Prostate gland (tissue), 2 donors: ENCODE measurements at places on chromosomes 11 and 22. TPM values are rescaled to one million over a fixed set of nuclear protein-coding genes. Genes with fewer than 3 reads are reported as not detected.
A peak's percentile ranks its signal among the peaks of the same experiment; 100 is the strongest.

Gene SGSM1
- 4.1 TPM for total RNA-seq

- peaks cover 9% of the 10 kb centered on the region for H3K4me1 ChIP-seq
- no peak overlapping the region for H3K4me3 ChIP-seq
- H3K27ac ChIP-seq: peak overlapping the region; percentile 83
- no peaks in the 10 kb centered on the region for H3K36me3 ChIP-seq
- no peaks in the 10 kb centered on the region for H3K27me3 ChIP-seq
- no peak for DNase-seq
Observed at GRCh38 chr11:68352591-68352990, 40.2 kb downstream of the LRP5 start.

DNA sequence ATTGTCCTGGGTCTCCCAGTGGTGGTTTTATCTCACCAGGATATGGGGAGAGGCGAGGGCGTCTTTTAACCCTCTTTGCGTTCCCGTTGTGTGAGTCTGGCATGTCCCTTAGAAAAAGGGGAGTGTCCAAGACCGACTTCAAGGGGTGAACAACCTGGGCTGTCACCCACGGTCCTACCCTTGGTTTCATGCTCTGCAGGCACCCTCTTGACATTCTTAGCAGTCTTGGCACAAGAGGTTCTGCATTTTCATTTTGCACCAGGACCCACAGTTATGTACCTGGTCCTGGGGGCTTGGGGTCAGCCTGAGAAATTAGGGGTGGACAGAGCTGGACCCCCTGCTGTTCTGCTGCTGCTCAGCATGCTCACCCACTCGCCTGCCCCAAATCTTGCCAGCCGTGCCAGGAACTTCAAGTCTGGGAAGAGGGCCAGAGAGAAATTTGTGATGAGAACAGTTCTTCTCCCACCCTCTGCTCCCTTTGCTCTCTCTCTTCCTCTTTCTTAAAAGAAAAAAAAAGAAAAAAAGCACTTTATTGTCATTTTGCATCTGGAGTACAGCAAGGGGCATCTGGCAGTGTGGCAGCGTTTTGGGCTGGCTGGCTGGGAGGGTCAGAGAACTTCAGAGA, 471.2 kb downstream of the MIAT start:
- H3K4me3 ChIP-seq: no peak overlapping the region
- H3K27ac ChIP-seq: no peak overlapping the region
- DNase-seq: no peak
- no peaks in the 10 kb centered on the region for H3K27me3 ChIP-seq
- no peaks in the 10 kb centered on the region for H3K36me3 ChIP-seq
- H3K4me1 ChIP-seq: no peaks in the 10 kb centered on the region

Gene TIMM10B
- 35.6 TPM for total RNA-seq

DNA sequence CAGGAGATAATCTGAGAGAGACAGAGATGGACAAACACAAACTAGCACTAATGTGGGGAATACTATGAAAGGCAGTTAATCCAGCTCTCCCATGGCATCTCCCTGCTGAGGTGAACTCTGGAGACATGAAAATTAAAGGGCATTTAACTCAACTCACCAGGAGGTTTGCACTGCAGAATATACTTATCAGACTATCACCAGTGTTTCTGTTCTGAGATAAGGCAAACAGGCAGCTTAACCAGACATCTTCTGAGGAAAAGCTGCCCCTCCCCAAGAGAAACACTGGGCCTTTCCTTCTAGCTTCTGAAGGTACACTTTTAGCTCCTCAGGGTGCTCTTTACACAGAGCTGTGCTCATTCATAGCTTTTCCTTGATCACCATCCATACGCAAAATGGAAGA, 85.5 kb downstream of the AMBRA1 start:
- no peak for DNase-seq
- no peaks in the 10 kb centered on the region for H3K4me1 ChIP-seq

DNA sequence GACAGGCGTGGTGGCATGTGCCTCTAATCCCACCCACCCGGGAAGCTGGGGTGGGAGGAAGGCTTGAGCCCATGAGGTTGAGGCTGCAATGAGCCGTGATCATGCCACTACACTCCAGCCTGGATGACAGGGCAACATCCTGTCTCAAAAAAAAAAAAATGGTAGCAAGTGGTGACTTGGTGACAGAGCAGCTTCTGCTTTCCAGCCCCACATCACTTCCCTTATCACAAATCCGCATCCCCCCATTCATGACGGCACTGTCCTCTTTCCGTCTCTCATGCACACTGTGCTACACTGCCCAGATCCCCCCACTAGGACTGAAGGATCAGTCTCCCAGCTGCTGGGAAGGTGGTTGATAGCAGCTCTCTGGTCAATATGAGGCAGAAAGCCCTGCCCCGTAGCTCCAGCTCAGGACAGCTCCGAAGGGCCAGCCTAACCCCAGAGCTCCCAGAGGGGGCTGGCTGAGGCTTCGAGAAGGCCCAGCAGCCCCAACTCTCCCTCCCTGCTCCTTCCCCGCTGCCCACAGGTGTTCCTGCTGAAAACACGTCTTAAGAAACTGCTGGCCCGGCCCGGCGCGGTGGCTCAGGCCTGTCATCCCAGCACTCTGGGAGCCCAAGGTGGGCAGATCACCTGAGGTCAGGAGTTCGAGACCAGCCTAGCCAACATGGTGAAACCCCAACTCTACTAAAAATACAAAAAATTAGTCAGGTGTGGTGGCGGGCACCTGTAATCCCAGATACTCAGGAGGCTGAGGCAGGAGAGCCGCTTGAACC, 15.9 kb downstream of the PGA5 start:
- no peaks in the 10 kb centered on the region for H3K36me3 ChIP-seq
- no peak overlapping the region for H3K4me3 ChIP-seq
- H3K27me3 ChIP-seq: no peaks in the 10 kb centered on the region
- DNase-seq: no peak
- H3K4me1 ChIP-seq: no peaks in the 10 kb centered on the region

- H3K4me3 ChIP-seq: no peak overlapping the region
- no peak overlapping the region for H3K27ac ChIP-seq
- no peak for DNase-seq
- no peaks in the 10 kb centered on the region for H3K36me3 ChIP-seq
- H3K4me1 ChIP-seq: no peaks in the 10 kb centered on the region
Observed at GRCh38 chr22:37267135-37267587, 15.1 kb upstream of the CYTH4 start.

Gene NFAM1
- total RNA-seq: 2.4 TPM

DNA sequence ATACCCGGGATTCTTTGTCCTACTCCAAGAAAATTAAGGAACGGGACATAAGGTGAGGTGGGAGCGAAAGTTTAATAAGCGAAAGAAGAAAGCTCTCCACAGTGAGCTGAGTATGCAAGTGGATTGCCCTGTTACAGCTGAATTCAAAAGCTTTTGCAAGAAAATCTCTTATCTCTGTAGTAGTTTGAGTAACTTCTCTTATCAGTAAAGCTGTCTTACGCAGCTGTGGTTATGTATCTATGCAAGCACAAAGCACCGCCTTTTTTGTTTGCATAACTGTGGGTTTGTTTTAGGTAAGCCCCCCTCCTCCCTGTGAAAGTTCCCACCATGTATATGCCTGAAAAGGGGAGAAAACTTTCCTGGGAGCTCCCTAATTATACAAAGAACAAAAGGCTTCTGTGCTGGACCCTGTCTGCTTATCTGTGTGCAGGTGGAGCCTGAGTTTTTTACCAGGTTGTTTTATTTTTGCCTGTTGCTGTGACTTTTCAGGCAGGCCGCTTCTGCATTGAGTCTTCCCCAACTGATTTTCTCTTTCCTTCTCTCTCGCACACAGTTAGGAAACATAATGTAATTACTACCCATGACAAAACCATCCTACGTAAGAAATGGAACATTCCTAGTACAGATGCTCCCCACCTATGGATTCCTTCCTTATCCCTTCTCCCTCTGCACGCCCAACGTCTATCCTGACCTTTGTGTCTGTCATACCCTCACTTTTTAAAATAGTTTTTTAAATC, 837 bp upstream of the PLAAT5 start:
- no peak overlapping the region for H3K27ac ChIP-seq
- no peaks in the 10 kb centered on the region for H3K27me3 ChIP-seq
- no peaks in the 10 kb centered on the region for H3K4me1 ChIP-seq
- DNase-seq: no peak

DNA sequence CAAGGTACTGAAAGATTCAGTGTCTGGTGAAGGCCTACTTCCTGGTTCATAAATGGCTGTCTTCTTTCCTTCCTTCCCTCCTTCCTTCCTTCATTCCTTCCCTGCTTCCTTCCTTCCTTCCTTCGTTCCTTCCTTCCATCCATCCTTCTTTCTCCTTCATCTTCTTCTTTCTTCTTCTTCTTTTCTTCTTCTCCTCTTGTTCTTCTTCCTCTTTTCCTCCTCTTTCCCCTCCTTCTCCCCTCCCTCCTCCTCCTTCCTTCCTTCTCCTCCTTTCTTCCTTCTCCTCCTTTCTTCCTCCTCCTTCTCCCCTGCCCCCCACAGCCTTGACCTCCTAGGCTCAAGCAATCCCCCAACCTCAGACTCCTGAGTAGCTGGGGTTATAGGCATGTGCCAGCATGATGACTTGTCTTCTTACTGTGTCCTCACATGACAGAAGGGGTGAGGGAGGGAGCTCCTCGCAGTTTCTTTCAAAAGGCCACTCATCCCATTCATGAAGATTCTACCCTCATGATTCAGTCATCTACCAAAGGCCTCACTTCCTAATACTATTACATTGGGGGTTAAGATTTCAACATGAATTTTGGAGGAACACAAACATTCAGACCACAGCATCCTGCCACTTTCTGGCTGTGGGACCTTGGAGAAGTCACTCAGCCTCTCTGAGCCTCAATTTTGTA, 22.6 kb upstream of the CCDC134 start:
- H3K27me3 ChIP-seq: no peaks in the 10 kb centered on the region
- no peaks in the 10 kb centered on the region for H3K36me3 ChIP-seq
- no peak overlapping the region for H3K4me3 ChIP-seq
- DNase-seq: no peak

Gene RELA
- 98.4 TPM for total RNA-seq

Gene RFPL1
- not detected for total RNA-seq

Gene ARHGAP42
- 12.8 TPM for total RNA-seq

- H3K4me1 ChIP-seq: no peaks in the 10 kb centered on the region
- H3K4me3 ChIP-seq: peak overlapping the region; percentile 89
- H3K27ac ChIP-seq: peak overlapping the region; percentile 97
- H3K36me3 ChIP-seq: no peaks in the 10 kb centered on the region
- no peak for DNase-seq
Observed at GRCh38 chr11:108009497-108010370, 1.0 kb downstream of the CUL5 start.

- no peaks in the 10 kb centered on the region for H3K36me3 ChIP-seq
- H3K4me1 ChIP-seq: peaks cover 4% of the 10 kb centered on the region
- peak overlapping the region; percentile 57 for H3K27ac ChIP-seq
- DNase-seq: no peak
- H3K4me3 ChIP-seq: no peak overlapping the region
Observed at GRCh38 chr11:48093795-48094642, 113.7 kb downstream of the PTPRJ start.

Gene PIK3IP1
- 124 TPM for total RNA-seq

GRCh38 chr11:130476200-130476921, 27.9 kb downstream of the ADAMTS15 start:
- H3K27me3 ChIP-seq: no peaks in the 10 kb centered on the region
- no peaks in the 10 kb centered on the region for H3K4me1 ChIP-seq
- no peak overlapping the region for H3K4me3 ChIP-seq
